Effector memory CD8-positive, alpha-beta T cell (primary cell): ENCODE measurements at places on chromosomes 7 and 10.
A peak's percentile ranks its signal among the peaks of the same experiment; 100 is the strongest.

GRCh38 chr10:131004276-131004675 lies 307.2 kb downstream of the TCERG1L start:
- no peak overlapping the region for H3K27ac ChIP-seq
- H3K27me3 ChIP-seq: no peaks in the 10 kb centered on the region
- no peaks in the 10 kb centered on the region for H3K36me3 ChIP-seq
- no peaks in the 10 kb centered on the region for H3K4me1 ChIP-seq
- no peak for DNase-seq

- no peaks in the 10 kb centered on the region for H3K4me1 ChIP-seq
- H3K36me3 ChIP-seq: no peaks in the 10 kb centered on the region
- no peaks in the 10 kb centered on the region for H3K27me3 ChIP-seq
- no peak overlapping the region for H3K27ac ChIP-seq
- no peak for DNase-seq
- no peak overlapping the region for H3K4me3 ChIP-seq
Measured at GRCh38 chr7:69283421-69283820, 314.9 kb upstream of the AUTS2 start.

- no peak overlapping the region for H3K27ac ChIP-seq
- DNase-seq: no peak
- peaks cover 10% of the 10 kb centered on the region for H3K27me3 ChIP-seq
- no peaks in the 10 kb centered on the region for H3K4me1 ChIP-seq
Measured at GRCh38 chr10:76108563-76109359, 677.3 kb downstream of the LRMDA start.

GRCh38 chr10:49220031-49220430 lies 31.8 kb upstream of the TMEM273 start:
- H3K27ac ChIP-seq: no peak overlapping the region
- no peaks in the 10 kb centered on the region for H3K36me3 ChIP-seq
- peaks cover 8% of the 10 kb centered on the region for H3K4me1 ChIP-seq

GRCh38 chr7:130639388-130639787 lies 29.2 kb downstream of the COPG2 start:
- H3K27me3 ChIP-seq: no peaks in the 10 kb centered on the region
- no peaks in the 10 kb centered on the region for H3K4me1 ChIP-seq
- H3K36me3 ChIP-seq: no peaks in the 10 kb centered on the region
- H3K4me3 ChIP-seq: no peak overlapping the region
- DNase-seq: no peak
- no peak overlapping the region for H3K27ac ChIP-seq

GRCh38 chr7:128863433-128863989 lies 855 bp downstream of the ATP6V1F start:
- peak; percentile 33 for DNase-seq
- no peaks in the 10 kb centered on the region for H3K27me3 ChIP-seq
- H3K36me3 ChIP-seq: peaks cover 25% of the 10 kb centered on the region
- H3K4me1 ChIP-seq: peaks cover 28% of the 10 kb centered on the region
- peak overlapping the region; percentile 91 for H3K4me3 ChIP-seq
- peak overlapping the region; percentile 90 for H3K27ac ChIP-seq

GRCh38 chr10:113503930-113504329 lies 48.9 kb upstream of the HABP2 start:
- no peak overlapping the region for H3K27ac ChIP-seq
- no peaks in the 10 kb centered on the region for H3K36me3 ChIP-seq
- no peak overlapping the region for H3K4me3 ChIP-seq
- peaks cover 30% of the 10 kb centered on the region for H3K27me3 ChIP-seq
- no peak for DNase-seq
- no peaks in the 10 kb centered on the region for H3K4me1 ChIP-seq

GRCh38 chr7:158114056-158114850 lies 473.4 kb downstream of the PTPRN2 start:
- H3K27me3 ChIP-seq: no peaks in the 10 kb centered on the region
- H3K4me1 ChIP-seq: no peaks in the 10 kb centered on the region
- no peak overlapping the region for H3K4me3 ChIP-seq

GRCh38 chr7:102427019-102427405 lies 6.4 kb upstream of the ORAI2 start:
- no peak for DNase-seq
- H3K27ac ChIP-seq: peak overlapping the region; percentile 100
- H3K4me3 ChIP-seq: peak overlapping the region; percentile 92
- no peaks in the 10 kb centered on the region for H3K27me3 ChIP-seq

DNA sequence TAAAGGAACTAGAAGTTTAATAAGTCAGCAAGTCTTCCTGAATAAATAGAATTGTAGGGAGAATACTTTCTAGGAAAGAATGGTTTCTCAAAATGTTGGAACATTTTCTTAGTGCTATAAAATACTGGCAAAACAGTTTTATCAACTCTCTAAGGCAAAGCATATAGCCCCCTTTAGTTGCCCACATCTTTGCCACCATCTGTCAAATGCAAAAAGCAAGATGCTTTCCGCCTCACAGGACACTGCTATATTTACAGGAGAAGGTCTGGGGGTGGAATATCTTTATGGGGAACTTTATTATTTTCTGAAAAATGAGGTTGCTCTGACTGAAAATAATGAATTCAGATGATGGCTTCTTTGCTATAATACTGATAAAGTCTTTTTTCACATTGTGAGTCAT lies 78.3 kb downstream of the SVOPL start:
- H3K27me3 ChIP-seq: peaks cover under 1% of the 10 kb centered on the region
- H3K4me1 ChIP-seq: peaks cover 8% of the 10 kb centered on the region
- H3K27ac ChIP-seq: no peak overlapping the region
- DNase-seq: no peak
- no peak overlapping the region for H3K4me3 ChIP-seq
- H3K36me3 ChIP-seq: peaks cover 2% of the 10 kb centered on the region

DNA sequence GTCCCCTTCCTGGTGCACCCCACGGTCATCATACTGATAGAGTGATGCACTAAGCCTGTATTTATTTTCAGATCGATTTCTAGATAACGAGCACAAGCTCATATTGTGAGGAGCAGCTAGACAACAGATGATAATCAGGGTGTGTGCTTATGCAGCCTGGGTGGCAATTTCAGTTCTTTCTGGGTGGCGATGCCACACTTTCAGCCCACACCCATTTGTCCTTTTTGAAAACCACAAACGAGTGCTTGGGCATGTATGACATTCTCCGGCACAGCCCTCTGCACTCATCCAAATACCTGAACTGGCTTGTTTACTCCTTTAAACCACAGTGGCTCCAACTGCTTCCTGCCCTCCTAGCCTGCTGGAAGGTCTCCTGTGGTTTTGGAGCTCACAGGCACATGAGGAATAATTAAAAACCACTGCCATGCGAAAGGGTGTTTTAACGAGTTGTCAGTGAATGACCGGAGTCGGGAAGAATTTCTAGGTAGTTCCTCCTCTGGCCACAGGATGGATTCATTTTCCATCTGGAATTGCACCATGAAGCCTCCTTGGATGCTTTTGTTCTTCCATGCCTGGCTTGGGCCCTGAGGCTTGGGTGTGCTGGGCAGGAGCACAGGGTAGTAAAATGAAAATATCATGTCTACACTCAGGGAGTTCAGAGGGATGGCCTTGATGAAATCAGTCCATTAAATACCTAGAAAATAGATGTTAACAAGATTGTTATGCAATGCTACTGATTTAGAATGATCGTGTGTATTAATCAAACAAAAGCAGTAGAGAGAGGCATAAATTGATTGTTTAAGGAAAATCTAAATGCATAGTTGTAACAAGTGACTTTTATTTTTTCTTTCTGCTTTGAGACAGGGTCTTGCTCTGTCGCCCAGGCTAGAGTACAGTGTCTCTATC lies 52.4 kb upstream of the ITGB1 start:
- peak overlapping the region; percentile 79 for H3K27ac ChIP-seq
- H3K27me3 ChIP-seq: no peaks in the 10 kb centered on the region
- H3K4me3 ChIP-seq: peak overlapping the region; percentile 48
- DNase-seq: peak; percentile 9

GRCh38 chr10:76244061-76244686 lies 812.8 kb downstream of the LRMDA start:
- H3K36me3 ChIP-seq: no peaks in the 10 kb centered on the region
- no peak overlapping the region for H3K27ac ChIP-seq
- H3K4me1 ChIP-seq: no peaks in the 10 kb centered on the region
- no peak for DNase-seq

DNA sequence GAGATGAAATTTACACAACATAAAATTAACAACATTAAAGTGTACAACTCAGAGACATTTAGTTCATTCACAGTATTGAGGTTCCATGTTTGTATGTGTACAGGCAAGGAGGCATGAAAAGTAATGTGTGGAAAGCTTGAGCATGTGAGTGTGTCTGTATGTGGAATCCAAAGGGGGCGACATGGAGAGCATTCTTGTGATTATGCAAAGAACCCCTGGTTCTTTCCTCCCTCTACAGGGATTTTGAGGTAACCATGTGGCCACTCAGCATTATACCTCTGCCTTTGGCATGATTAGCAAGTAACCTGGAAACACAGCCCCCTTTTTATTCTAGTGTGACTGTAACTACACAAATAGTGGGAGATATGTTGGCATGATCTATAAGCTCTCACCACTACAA lies 21.0 kb downstream of the OR2F1 start:
- no peaks in the 10 kb centered on the region for H3K4me1 ChIP-seq
- no peak for DNase-seq
- H3K27ac ChIP-seq: no peak overlapping the region
- H3K27me3 ChIP-seq: peaks cover 21% of the 10 kb centered on the region
- H3K4me3 ChIP-seq: no peak overlapping the region

GRCh38 chr7:111363099-111363498 lies 199.2 kb downstream of the IMMP2L start:
- no peak for DNase-seq
- H3K27me3 ChIP-seq: no peaks in the 10 kb centered on the region
- H3K4me3 ChIP-seq: no peak overlapping the region
- no peaks in the 10 kb centered on the region for H3K36me3 ChIP-seq
- no peak overlapping the region for H3K27ac ChIP-seq

- DNase-seq: no peak
- no peaks in the 10 kb centered on the region for H3K4me1 ChIP-seq
- no peak overlapping the region for H3K4me3 ChIP-seq
- H3K27ac ChIP-seq: no peak overlapping the region
Measured at GRCh38 chr7:74718336-74718735, 55.5 kb upstream of the NCF1 start.

- H3K36me3 ChIP-seq: no peaks in the 10 kb centered on the region
- no peak overlapping the region for H3K27ac ChIP-seq
- peaks cover 27% of the 10 kb centered on the region for H3K27me3 ChIP-seq
- peaks cover 8% of the 10 kb centered on the region for H3K4me1 ChIP-seq
- DNase-seq: no peak
Measured at GRCh38 chr10:48638739-48639527, 34.1 kb upstream of the ARHGAP22 start.

DNA sequence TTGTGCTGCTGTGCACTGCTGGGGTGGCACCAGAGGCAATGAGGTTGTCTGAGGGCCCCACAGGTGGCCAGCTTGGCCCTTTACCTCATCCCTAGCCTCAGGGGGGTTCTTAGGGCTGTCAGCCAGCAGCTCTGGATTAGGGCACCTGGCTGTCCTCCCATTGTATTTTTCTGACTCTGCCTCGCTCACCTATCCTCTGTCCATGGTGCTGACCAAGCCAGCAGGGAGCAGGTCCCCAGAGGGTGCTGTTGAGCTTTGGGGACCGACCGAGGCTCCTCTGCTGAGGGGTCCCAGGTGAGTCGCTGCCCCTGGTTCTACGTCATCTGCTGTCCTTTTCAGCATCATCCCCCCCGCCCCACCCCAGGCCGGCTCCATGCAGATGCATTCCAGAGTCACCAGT lies 32.1 kb upstream of the ZNF735 start:
- no peak overlapping the region for H3K4me3 ChIP-seq
- H3K27ac ChIP-seq: no peak overlapping the region
- H3K4me1 ChIP-seq: no peaks in the 10 kb centered on the region
- no peaks in the 10 kb centered on the region for H3K36me3 ChIP-seq
- peaks cover 4% of the 10 kb centered on the region for H3K27me3 ChIP-seq
- no peak for DNase-seq

DNA sequence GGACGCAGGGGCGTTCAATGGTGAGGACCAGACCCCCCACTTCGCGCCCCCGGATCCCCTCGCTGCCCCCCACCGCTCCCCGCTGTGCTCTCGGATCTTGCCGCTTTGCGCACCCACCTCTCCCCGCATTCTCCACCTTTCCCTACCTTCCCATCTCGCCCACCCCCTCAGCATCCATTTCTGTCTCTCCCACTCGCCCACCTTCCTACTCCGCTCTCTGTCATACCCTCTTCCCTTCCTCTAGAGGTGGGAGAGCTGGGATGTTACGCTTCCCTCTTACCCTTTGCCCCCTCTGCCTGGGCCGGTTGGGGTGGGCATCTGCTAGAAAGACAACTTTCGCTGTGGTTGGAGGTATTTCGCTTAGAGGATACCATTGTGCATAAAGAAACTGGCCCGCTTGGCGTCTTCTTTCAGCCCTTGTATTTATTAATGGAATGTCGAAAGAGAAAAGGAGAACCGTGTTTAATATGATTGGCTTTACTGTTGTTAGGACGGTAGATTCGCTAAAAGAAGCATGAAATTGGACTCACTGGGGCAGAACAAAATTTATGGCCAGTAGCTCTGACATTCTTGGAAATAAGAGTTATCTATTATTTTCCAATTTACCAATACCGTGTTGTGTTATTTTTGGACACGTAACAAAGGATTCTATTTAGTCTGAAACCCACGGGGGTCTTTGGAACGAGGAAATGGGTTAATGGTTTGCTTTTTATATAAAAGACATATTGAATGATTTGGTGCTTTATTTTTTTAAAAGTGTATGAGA lies 873 bp downstream of the PRKAR2B start:
- peaks cover 7% of the 10 kb centered on the region for H3K4me1 ChIP-seq
- no peak for DNase-seq
- peaks cover 3% of the 10 kb centered on the region for H3K36me3 ChIP-seq
- peaks cover 41% of the 10 kb centered on the region for H3K27me3 ChIP-seq
- H3K4me3 ChIP-seq: peak overlapping the region; percentile 92

GRCh38 chr7:38883706-38884105 lies 25.3 kb downstream of the VPS41 start:
- H3K36me3 ChIP-seq: no peaks in the 10 kb centered on the region
- H3K4me1 ChIP-seq: peaks cover 52% of the 10 kb centered on the region
- no peak overlapping the region for H3K4me3 ChIP-seq
- DNase-seq: no peak
- H3K27me3 ChIP-seq: no peaks in the 10 kb centered on the region
- no peak overlapping the region for H3K27ac ChIP-seq

- no peak for DNase-seq
- H3K27me3 ChIP-seq: peaks cover 6% of the 10 kb centered on the region
- no peaks in the 10 kb centered on the region for H3K4me1 ChIP-seq
- no peak overlapping the region for H3K27ac ChIP-seq
Measured at GRCh38 chr10:49225218-49225876, 37.2 kb upstream of the TMEM273 start.

- H3K27ac ChIP-seq: peak overlapping the region; percentile 30
- H3K4me3 ChIP-seq: no peak overlapping the region
- no peak for DNase-seq
- H3K27me3 ChIP-seq: no peaks in the 10 kb centered on the region
Measured at GRCh38 chr7:120960714-120961113, 10.1 kb downstream of the ING3 start.
